WTC11 (cell line): ENCODE measurements at places on chromosomes 2 and 18. TPM values are rescaled to one million over a fixed set of nuclear protein-coding genes. Genes with fewer than 3 reads are reported as not detected.

Gene ANKRD30BL
- 0.39 to 0.76 TPM (median 0.48 TPM) in 3 replicates for total RNA-seq

Gene MFSD2B
- 0.42 to 0.55 TPM (median 0.50 TPM) in 3 replicates for total RNA-seq

Gene MERTK
- total RNA-seq, result 5.7 to 7.3 TPM (median 6.9 TPM) in 3 replicates

Gene CHRNG
- 0.20 TPM in 1 of 3 replicates, not detected in the others for total RNA-seq

Gene CNNM3
- 34.9 to 36.6 TPM (median 35.2 TPM) in 3 replicates for total RNA-seq

Gene EML6
- 1.9 to 2.5 TPM (median 2.1 TPM) in 3 replicates for total RNA-seq

Gene GYPC
- total RNA-seq, result 21.9 to 28.1 TPM (median 23.9 TPM) in 3 replicates

Gene ALKAL2
- total RNA-seq, result 3.5 to 5.2 TPM (median 4.3 TPM) in 3 replicates

Gene DOK6
- 0.48 to 4.1 TPM (median 2.5 TPM) in 3 replicates for total RNA-seq

Gene PARD3B
- 4.5 to 5.9 TPM (median 5.6 TPM) in 3 replicates for total RNA-seq

Gene RGPD8
- 8.3 to 8.9 TPM (median 8.3 TPM) in 3 replicates for total RNA-seq

Gene MOB4
- 40.8 to 55.7 TPM (median 47.8 TPM) in 3 replicates for total RNA-seq

Gene STK25
- total RNA-seq, result 214 to 232 TPM (median 222 TPM) in 3 replicates

Gene PSTPIP2
- total RNA-seq, result 1.9 to 2.5 TPM (median 1.9 TPM) in 3 replicates

Gene GALM
- 11.2 to 13.5 TPM (median 12.3 TPM) in 3 replicates for total RNA-seq

Gene AP1S3
- 12.2 to 17.4 TPM (median 15.8 TPM) in 3 replicates for total RNA-seq

Gene EFR3B
- total RNA-seq, result 8.9 to 10.1 TPM (median 9.7 TPM) in 3 replicates

Gene DYSF
- total RNA-seq, result 14.8 to 15.5 TPM (median 15.0 TPM) in 3 replicates

Gene PXDN
- 146 to 166 TPM (median 157 TPM) in 3 replicates for total RNA-seq

Gene CD8B2
- 0.09 TPM in 1 of 3 replicates, not detected in the others for total RNA-seq

Gene ERFE
- total RNA-seq, result 4.5 to 6.3 TPM (median 6.0 TPM) in 3 replicates

Gene MEP1B
- 0.07 TPM in 1 of 3 replicates, not detected in the others for total RNA-seq

Gene OXER1
- total RNA-seq, result 2.6 to 2.7 TPM (median 2.7 TPM) in 3 replicates

Gene LRATD1
- 2.3 to 3.0 TPM (median 2.5 TPM) in 3 replicates for total RNA-seq

Gene UGT1A7
- not detected in 3 replicates for total RNA-seq

Gene SP140
- total RNA-seq, result 0.16 to 0.66 TPM (median 0.37 TPM) in 3 replicates

Gene PIGN
- 23.4 to 24.2 TPM (median 23.5 TPM) in 3 replicates for total RNA-seq

Gene RANBP2
- 66.8 to 90.4 TPM (median 68.9 TPM) in 3 replicates for total RNA-seq
